ENCODE measurements at places on chromosomes 2 and 18.

DNA sequence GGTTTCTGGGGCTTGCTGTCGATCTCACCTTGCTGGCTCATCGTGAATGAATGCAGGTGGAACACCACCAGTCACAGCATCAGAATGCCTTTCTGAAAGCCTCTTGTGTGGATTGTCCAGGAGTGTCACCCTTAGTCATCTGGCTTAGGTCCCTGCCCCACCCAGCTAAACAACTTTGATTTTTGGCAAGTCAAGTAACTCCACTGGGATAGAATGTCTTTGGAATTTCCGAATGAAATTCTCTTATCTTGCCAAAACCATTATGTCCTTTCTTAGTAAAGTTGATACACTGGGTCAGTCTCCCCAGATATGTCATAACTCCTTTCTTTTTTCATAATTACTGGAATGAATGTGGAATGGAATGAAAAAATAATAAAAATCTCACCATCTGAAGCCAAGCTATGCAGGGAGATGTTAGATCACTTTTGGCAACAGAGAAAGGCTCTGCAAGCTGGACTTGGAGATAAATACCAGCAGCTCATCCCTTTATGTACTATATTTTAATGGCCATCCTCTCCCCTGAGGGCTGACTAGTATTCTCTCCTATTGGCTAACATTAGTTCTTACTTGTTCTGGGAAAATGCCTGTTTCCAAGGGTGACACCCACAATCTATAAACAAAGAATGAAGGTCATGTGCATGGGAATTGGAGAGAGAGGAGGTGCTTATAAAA lies 35.4 kb downstream of the INSIG2 start:
- DNase-seq = peak; percentile 97
- H3K27me3 ChIP-seq = no peaks in the 10 kb centered on the region
- peaks cover 74% of the 10 kb centered on the region for H3K4me1 ChIP-seq
- no peak overlapping the region for H3K4me3 ChIP-seq

GRCh38 chr2:137670111-137670510 lies 294.2 kb upstream of the HNMT start:
- no peaks in the 10 kb centered on the region for H3K4me1 ChIP-seq
- H3K4me3 ChIP-seq = no peak overlapping the region
- DNase-seq = no peak
- H3K27me3 ChIP-seq = no peaks in the 10 kb centered on the region
- no peak overlapping the region for H3K27ac ChIP-seq

- H3K4me3 ChIP-seq = no peak overlapping the region
- H3K27me3 ChIP-seq = no peaks in the 10 kb centered on the region
- H3K36me3 ChIP-seq = no peaks in the 10 kb centered on the region
- H3K4me1 ChIP-seq = no peaks in the 10 kb centered on the region
These were observed 199.4 kb downstream of the ZEB2 start for GRCh38 chr2:144320491-144320890.

GRCh38 chr2:121663434-121663833 lies 14.2 kb upstream of the CLASP1 start:
- H3K4me3 ChIP-seq = no peak overlapping the region
- no peak overlapping the region for H3K27ac ChIP-seq
- H3K4me1 ChIP-seq = no peaks in the 10 kb centered on the region
- no peaks in the 10 kb centered on the region for H3K36me3 ChIP-seq
- DNase-seq = no peak

DNA sequence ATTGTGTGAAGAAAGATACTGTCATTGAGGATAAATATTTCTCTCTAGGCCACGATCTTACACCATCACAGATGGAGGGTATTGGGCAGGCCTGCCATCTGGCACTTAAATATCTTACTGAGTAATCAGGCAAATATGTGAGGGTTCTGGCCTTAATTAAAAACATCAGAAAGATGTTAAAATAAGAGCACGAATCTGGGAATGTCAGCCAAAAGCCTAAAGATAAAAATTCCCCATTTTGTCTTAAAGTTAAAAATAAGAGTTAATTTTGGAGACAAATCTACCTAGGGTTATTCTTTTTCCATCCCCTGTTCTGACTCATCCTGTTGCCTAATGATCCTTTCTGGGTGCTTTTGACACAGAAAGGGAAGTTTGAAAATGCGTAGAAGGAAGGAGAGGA lies 121.0 kb downstream of the SUCLG1 start:
- H3K4me3 ChIP-seq = no peak overlapping the region
- H3K36me3 ChIP-seq = no peaks in the 10 kb centered on the region
- no peaks in the 10 kb centered on the region for H3K27me3 ChIP-seq

DNA sequence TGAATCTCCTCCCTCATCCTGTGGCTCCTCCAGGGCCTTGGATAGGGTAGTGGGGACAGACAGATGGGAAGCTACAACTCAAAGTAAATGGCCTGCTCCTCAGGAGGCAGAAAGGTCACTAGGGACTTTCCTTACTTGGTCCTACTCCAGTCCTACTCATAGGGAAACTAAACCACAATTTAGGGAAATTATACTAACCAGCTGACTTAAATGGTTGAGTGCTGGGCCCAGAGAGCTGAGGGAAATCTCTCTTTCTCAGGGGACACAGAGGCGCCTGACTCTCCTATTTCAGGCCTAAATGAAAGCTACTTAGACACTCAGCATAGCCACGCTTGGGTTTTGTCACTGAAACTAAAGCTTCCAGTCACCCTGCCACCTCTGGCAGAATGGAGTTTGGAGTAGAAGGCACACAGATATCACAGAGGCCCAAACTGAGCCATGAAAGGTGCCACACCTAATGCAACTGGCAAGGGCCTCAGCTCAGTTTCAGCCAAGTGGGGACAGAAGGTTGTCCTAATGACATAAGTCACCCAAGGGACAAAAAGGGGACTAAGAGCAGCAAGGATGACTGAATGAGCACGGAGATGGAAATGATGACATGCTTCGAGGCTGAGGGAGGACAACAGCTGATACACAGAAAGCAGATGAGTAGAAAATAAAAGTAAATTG lies 24.0 kb downstream of the CERKL start:
- DNase-seq = no peak
- H3K4me3 ChIP-seq = no peak overlapping the region
- no peaks in the 10 kb centered on the region for H3K4me1 ChIP-seq
- no peaks in the 10 kb centered on the region for H3K27me3 ChIP-seq

DNA sequence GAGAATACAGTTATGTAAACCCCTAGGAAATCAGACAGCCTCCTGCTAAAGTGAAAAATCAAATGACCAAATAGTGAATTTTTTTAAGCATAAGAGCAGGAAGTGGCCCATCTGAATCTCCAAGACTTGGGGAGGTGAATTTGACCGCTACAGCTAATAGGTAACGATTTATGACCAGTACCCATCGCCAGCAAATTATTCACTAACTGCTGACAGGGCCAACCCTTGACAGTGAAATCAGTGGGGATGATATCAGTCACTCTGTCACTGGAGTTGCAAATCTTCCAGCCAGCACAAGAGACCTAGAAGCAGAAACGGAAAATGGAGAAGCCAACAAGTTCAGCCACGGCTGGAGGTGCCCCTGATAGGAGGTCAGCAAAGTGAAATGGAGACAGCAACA lies 164.3 kb upstream of the PIK3C3 start:
- no peak overlapping the region for H3K4me3 ChIP-seq
- H3K27me3 ChIP-seq = no peaks in the 10 kb centered on the region
- H3K4me1 ChIP-seq = no peaks in the 10 kb centered on the region
- no peak for DNase-seq

- H3K36me3 ChIP-seq = no peaks in the 10 kb centered on the region
- H3K27me3 ChIP-seq = no peaks in the 10 kb centered on the region
- DNase-seq = no peak
- H3K27ac ChIP-seq = no peak overlapping the region
- no peaks in the 10 kb centered on the region for H3K4me1 ChIP-seq
These were observed 563.4 kb upstream of the POU3F3 start for GRCh38 chr2:104290566-104290891.

GRCh38 chr2:221571551-221572218 lies 419 bp downstream of the EPHA4 start:
- H3K36me3 ChIP-seq = no peaks in the 10 kb centered on the region
- no peak overlapping the region for H3K27ac ChIP-seq
- no peak for DNase-seq
- H3K4me3 ChIP-seq = peak overlapping the region; percentile 71
- no peaks in the 10 kb centered on the region for H3K4me1 ChIP-seq
- peaks cover 21% of the 10 kb centered on the region for H3K27me3 ChIP-seq

DNA sequence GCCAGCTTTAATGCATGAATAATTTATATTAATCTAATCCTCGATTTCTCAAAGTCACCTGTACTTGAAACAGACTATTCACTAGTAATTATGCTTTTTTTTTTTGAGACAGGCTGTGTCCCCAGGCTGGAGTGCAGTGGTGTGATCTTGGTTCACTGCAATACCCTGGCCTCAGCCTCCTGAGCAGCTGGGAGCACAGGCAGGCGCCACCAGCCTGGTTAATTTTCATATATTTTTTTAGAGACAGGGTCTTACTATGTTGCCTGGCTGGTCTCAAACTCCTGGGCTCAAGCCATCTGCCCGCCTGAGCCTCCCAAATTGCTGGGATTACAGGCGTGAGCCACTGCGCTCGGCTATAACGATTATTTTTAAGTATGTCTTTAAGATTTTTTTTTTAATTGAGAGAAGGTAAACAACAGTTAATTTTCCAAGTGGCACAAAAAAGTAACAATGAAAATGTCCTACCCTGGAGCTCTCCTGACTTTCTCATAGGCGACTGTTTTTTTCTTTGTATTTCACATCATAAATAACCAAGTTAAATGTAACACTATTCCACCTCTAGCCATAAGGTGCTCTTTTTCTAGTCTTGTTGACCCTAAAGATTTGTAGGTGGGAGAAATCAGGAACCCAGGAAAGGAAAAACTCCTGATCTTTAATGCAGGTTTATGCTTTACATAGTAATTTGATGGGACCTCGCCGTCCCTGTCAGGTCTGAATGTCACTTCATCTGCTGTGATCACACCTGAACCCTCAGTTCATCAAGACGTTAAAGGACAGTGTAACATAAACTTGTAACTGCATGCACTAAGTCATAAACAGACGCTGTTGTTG lies 1.3 kb upstream of the ANKRD12 start:
- peak overlapping the region; percentile 71 for H3K4me3 ChIP-seq
- no peaks in the 10 kb centered on the region for H3K27me3 ChIP-seq
- H3K36me3 ChIP-seq = peaks cover 9% of the 10 kb centered on the region
- peak overlapping the region; percentile 97 for H3K27ac ChIP-seq
- H3K4me1 ChIP-seq = peaks cover 17% of the 10 kb centered on the region

GRCh38 chr2:136281281-136282114 lies 163.5 kb upstream of the CXCR4 start:
- no peak overlapping the region for H3K27ac ChIP-seq
- DNase-seq = no peak
- no peaks in the 10 kb centered on the region for H3K36me3 ChIP-seq

DNA sequence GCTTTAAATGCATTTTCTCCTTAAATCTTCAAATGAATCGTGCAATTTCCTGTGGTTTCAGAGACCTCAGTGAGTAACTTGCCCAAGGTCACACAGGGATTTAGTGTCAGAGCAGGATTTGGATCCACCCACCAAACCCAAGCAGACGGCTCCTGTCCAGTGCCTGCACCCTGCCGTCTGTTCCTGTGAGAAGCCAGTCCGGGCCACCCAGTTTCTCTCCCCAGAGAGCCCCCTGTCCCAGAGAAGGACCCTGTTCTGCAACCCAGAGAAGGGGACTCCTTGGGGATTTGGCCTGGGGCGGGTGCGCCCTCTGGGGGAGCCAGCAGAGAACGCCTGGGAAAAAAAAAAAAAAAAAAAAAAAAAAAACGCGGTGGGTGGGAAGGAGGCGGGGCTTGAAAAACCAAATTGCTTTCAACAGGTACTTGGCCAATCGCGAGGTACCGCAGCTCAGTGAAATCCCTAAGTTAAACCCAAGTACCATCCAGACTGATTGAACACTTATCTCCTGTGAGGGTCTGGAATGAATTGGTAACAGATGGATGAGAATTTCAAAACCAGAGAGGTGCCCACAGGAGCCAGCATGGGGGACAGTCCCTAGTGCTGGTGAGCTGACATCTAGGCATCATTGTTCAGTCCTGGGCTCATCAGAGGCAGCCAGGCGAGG lies 30.9 kb upstream of the REEP1 start:
- DNase-seq = peak; percentile 33
- H3K4me1 ChIP-seq = peaks cover 8% of the 10 kb centered on the region
- H3K4me3 ChIP-seq = no peak overlapping the region
- H3K27ac ChIP-seq = no peak overlapping the region
- H3K36me3 ChIP-seq = no peaks in the 10 kb centered on the region

GRCh38 chr2:199870581-199870980 lies 19.6 kb upstream of the FTCDNL1 start:
- no peaks in the 10 kb centered on the region for H3K27me3 ChIP-seq
- H3K4me3 ChIP-seq = no peak overlapping the region
- no peak for DNase-seq
- H3K36me3 ChIP-seq = no peaks in the 10 kb centered on the region
- no peaks in the 10 kb centered on the region for H3K4me1 ChIP-seq
- no peak overlapping the region for H3K27ac ChIP-seq

DNA sequence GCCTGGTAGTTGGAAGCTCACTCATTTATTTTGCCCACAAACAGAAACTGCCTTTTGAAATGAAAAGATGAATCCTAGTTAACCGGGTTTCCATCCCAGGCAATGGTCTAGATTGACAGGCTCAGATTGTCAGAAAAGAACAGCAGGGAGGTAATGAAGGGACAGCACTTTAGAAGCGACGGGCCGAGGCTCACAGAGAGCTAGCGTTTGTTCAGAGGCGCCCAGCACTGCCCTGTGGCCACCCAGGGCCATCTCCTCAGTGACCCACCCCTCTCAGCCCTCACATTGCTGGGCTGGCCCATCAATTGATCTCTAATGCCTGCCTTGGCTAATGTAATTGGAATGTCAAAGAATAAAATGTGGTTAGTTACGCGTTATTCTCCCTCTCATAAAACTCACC lies 304.8 kb downstream of the CDCA7 start:
- H3K4me1 ChIP-seq = peaks cover 32% of the 10 kb centered on the region
- DNase-seq = no peak
- no peaks in the 10 kb centered on the region for H3K27me3 ChIP-seq
- no peak overlapping the region for H3K4me3 ChIP-seq

- H3K27ac ChIP-seq = no peak overlapping the region
- no peaks in the 10 kb centered on the region for H3K27me3 ChIP-seq
- DNase-seq = no peak
- H3K36me3 ChIP-seq = no peaks in the 10 kb centered on the region
- H3K4me3 ChIP-seq = no peak overlapping the region
These were observed 20.1 kb upstream of the REEP1 start for GRCh38 chr2:86357392-86357963.

DNA sequence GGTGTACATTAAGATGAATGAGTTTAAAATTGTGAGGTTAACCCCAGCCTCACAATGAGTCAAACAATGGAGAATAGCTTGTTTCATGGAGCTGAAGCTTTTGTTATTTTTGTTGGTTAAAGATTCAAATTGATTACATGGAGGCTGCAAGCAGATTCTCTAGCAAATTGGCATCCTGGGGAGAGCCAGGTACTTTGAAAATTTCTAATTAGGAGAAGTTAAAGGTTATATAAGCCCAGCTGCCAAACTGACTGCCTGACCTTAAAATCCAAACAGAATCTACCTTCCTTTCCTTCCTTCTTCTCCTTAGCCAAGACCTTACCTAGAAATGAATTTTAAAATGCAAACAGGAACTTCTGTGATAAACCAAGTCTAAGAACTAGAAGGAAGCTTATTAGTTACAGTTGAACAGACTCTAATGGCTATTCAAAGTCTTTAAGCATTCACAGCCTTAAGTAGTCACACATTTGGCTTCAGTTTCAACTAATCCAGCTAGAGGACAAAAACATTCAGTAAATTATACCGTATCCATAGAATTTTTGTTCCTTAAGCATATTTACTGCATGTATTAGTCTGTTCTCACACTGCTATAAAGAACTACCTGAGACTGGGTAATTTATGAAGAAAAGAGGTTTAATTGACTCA lies 31.5 kb upstream of the PGAP1 start:
- peaks cover 2% of the 10 kb centered on the region for H3K4me1 ChIP-seq
- no peak overlapping the region for H3K4me3 ChIP-seq
- no peak for DNase-seq
- no peak overlapping the region for H3K27ac ChIP-seq

Measured in HCT116 (cell line).